ENCODE measurements at places on chromosomes 11 and 22. TPM values are rescaled to one million over a fixed set of nuclear protein-coding genes. Genes with fewer than 3 reads are reported as not detected.
A peak's percentile ranks its signal among the peaks of the same experiment; 100 is the strongest.

- DNase-seq = peak; percentile 62
- peaks cover 9% of the 10 kb centered on the region for H3K4me1 ChIP-seq
- no peak within 1 kb of the TSS for H3K27ac ChIP-seq
- H3K27me3 ChIP-seq = no peaks in the 10 kb centered on the region
- peak within 1 kb of the TSS; percentile 11 for H3K4me3 ChIP-seq
These were observed at the start of gene PRAME for GRCh38 chr22:22558972-22559603. Gene PRAME, minus strand, starts transcription at chr22:22559265. Its CDS starts 2,433 bp downstream, at chr22:22556832.

DNA sequence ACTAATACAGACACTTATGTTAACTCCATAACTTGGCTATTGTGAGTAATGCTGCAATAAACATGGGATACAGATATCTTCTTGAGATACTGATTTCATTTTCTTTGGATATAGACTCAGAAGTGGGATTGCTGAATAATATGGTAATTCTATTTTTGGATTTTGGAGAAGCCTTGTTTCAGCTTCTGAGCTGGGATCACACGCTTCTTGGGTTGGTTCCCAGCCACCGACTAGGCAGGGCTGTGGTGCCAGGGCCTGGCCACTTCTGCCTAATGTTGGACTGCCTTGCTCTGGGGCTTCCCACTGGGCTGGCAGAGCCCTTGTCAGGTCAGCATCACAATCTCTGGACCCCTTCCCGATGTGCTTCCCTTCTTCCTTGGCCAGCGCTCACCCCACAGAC lies 14.0 kb upstream of the MCHR1 start:
- no peaks in the 10 kb centered on the region for H3K36me3 ChIP-seq
- no peaks in the 10 kb centered on the region for H3K27me3 ChIP-seq
- H3K4me3 ChIP-seq = no peak overlapping the region
- H3K4me1 ChIP-seq = peaks cover 11% of the 10 kb centered on the region

GRCh38 chr11:14924318-14924717 lies 32.3 kb upstream of the CYP2R1 start:
- no peak for DNase-seq
- H3K27ac ChIP-seq = no peak overlapping the region
- no peaks in the 10 kb centered on the region for H3K4me1 ChIP-seq
- no peak overlapping the region for H3K4me3 ChIP-seq
- no peaks in the 10 kb centered on the region for H3K36me3 ChIP-seq

DNA sequence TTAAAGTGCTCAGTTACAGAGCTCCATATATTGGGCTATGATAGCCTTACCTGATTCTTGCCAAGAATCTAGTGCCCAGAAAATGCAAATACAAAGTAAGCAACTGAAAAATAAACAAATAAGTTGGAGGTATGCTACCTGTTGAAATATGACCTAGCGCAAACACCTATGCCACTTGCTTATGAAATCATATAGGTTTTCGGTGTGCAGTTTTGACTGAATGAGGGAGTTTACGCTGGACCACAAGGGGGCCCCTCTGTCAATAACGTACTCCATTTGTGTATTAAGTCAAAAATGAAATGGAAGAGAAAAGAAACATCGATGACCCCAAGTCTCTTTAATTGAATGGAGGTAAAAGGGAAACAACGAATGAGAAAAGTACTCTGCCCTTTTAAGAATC lies 84.9 kb upstream of the TRIM77 start:
- H3K27me3 ChIP-seq = no peaks in the 10 kb centered on the region

- H3K27ac ChIP-seq = no peak overlapping the region
- no peaks in the 10 kb centered on the region for H3K36me3 ChIP-seq
- peaks cover 3% of the 10 kb centered on the region for H3K4me1 ChIP-seq
- DNase-seq = no peak
- no peak overlapping the region for H3K4me3 ChIP-seq
These were observed 62.8 kb upstream of the CAPRIN1 start for GRCh38 chr11:33988586-33989370.

DNA sequence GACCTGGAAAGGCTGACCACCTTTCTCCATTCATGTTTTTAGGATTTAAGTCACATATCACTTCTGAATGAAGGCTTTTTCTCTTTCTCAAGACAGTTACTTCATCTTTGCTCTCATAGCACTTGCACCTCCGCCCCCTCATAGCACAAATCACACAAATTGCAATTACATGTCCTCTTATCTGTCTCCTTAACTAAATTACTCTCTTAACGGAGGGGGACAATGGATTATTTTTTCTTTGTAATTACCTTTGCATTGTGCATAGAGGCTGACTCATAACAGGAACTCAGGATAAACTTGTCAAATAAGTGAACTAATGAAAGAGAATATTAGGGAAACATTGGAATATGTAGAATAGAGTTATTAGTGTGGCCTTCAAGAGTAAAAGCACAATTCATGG lies 94.7 kb downstream of the MUC15 start:
- no peak overlapping the region for H3K4me3 ChIP-seq
- no peaks in the 10 kb centered on the region for H3K4me1 ChIP-seq
- no peaks in the 10 kb centered on the region for H3K36me3 ChIP-seq
- H3K27ac ChIP-seq = no peak overlapping the region

- peaks cover 4% of the 10 kb centered on the region for H3K4me1 ChIP-seq
- H3K27ac ChIP-seq = no peak overlapping the region
- no peak for DNase-seq
- no peak overlapping the region for H3K4me3 ChIP-seq
- no peaks in the 10 kb centered on the region for H3K36me3 ChIP-seq
- H3K27me3 ChIP-seq = peaks cover 11% of the 10 kb centered on the region
These were observed 20.4 kb upstream of the IGSF9B start for GRCh38 chr11:133977067-133977677.

- no peaks in the 10 kb centered on the region for H3K27me3 ChIP-seq
- H3K36me3 ChIP-seq = no peaks in the 10 kb centered on the region
- H3K4me1 ChIP-seq = no peaks in the 10 kb centered on the region
- H3K4me3 ChIP-seq = no peak overlapping the region
These were observed 730.6 kb downstream of the METTL15 start for GRCh38 chr11:28838741-28839140.

GRCh38 chr22:45768490-45768889 lies 96.9 kb downstream of the ATXN10 start:
- no peak for DNase-seq
- no peaks in the 10 kb centered on the region for H3K27me3 ChIP-seq
- H3K36me3 ChIP-seq = peaks cover 41% of the 10 kb centered on the region
- H3K27ac ChIP-seq = no peak overlapping the region
- no peak overlapping the region for H3K4me3 ChIP-seq
- H3K4me1 ChIP-seq = peaks cover 30% of the 10 kb centered on the region

DNA sequence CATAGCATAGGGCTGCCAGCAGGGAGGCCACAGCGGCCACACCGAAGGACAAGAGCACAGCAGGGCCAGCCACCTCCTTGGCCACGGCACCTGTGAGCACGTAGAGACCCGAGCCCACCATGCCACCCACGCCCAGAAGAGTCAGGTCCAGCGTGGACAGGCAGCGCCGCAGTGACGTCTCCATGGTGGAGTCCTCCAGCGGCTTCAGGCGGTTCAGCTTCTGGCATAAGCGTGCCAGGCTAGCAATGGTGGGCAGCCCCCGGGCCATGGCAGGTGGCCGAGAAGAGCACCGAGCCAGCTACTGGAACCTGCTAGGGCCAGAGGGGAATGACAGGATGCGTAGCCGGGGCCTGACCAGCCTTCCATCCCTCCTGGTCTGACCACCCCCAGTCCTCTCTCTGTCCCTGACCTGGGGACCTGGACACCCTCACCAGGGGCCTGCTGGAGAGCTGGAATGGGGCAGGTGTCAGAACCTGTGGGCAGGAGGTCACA lies 770 bp downstream of the SLC7A4 start:
- no peaks in the 10 kb centered on the region for H3K4me1 ChIP-seq
- peaks cover 30% of the 10 kb centered on the region for H3K27me3 ChIP-seq
- H3K27ac ChIP-seq = no peak overlapping the region

DNA sequence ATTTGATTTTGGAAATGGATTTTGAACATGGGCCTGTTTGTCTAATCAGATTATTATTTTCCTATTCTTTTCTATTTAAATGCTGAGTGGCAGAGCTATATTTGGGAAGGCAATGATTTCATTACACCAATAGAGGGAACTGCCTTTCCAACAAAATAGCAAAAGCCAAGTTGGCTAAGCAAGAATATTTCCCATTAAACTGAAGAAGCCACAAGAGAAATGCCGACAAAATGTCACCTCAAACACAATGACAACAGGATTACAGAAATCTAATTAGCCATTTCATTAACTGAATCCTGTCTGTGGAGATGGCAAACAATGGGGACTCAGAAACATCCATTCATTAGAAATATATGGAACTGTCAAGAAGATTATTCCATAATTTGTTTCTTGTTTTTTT lies 1593.1 kb upstream of the RAG2 start:
- no peaks in the 10 kb centered on the region for H3K4me1 ChIP-seq
- no peaks in the 10 kb centered on the region for H3K27me3 ChIP-seq
- H3K27ac ChIP-seq = no peak overlapping the region
- DNase-seq = no peak

DNA sequence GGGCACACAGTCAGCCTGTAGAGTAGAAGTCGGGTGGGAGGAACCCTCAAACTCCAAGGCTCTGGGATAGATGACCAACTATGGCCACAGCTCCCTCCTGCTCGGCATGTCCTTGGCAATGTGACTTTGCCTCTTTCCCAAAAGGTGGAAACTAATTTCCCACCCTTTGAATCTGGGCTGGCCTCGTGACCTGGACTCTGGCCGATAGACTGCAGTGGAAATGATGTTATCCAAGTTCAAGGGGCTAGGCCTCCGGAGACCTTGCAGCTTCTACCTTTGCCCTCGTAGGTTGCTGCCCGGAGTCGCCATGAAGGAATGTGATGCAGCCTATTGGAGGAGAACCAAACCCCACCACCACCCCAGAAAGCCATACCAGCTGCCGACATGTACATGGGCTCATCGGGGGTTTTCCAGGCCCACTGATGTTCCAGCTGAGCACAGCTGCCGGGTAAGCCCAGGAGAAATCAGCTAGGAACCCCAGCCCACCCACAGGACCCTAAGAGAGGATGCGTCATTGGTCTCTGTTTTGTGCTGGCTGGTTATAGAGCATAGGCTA lies 30.4 kb downstream of the KCNJ4 start:
- no peak for DNase-seq
- no peak overlapping the region for H3K27ac ChIP-seq
- H3K36me3 ChIP-seq = no peaks in the 10 kb centered on the region
- no peaks in the 10 kb centered on the region for H3K27me3 ChIP-seq

DNA sequence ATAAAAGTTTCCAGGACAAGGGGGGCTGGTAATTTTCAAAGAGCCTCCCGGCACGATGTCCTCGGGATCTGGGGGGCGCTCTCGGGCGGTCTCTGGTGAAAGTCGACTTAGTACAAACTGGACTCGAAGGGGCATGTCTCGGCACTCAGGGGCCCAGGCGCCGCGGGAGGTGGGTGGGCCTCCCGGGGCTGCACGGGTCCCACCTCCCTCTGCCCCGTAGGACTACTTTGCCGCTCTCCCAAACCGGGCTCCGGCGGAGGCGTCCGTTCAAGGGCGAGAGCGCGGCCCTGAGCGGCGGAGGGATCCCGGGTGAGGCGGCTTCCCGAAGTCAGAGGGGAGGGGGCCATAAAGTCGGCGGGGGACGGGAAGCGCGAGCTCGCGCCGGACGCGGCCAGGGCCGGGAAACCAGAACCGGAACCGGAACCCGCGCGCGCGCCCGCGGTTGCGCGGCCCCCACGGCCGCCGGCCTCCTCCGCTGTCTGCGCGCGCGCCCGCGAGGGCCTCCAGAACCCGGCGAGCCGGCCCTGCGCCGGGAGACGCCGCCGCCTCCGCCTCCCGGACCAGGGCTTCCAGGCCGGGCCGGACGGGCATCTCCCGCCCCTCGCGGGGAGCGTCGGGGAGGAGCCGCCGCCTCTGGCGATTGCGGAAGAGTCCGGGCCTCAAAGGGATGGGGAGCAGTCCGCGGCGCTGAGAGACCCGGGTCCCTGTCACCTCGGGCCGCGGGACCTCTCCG lies at the start of gene ARHGEF12:
TSS of gene ARHGEF12 (plus strand) at position 506 of the 733 bp plus-strand sequence. CDS start 831 bp downstream, outside the sequence.
- peak; percentile 81 for DNase-seq
- peak within 1 kb of the TSS; percentile 74 for H3K27ac ChIP-seq
- peaks cover 31% of the 10 kb centered on the region for H3K4me1 ChIP-seq
- peak within 1 kb of the TSS; percentile 91 for H3K4me3 ChIP-seq
- peaks cover 35% of the 10 kb centered on the region for H3K27me3 ChIP-seq

GRCh38 chr22:44221710-44222475 lies 41.2 kb downstream of the PARVG start:
- no peaks in the 10 kb centered on the region for H3K36me3 ChIP-seq
- no peak overlapping the region for H3K4me3 ChIP-seq
- no peaks in the 10 kb centered on the region for H3K4me1 ChIP-seq
- no peak for DNase-seq
- H3K27ac ChIP-seq = no peak overlapping the region
- H3K27me3 ChIP-seq = peaks cover 18% of the 10 kb centered on the region

DNA sequence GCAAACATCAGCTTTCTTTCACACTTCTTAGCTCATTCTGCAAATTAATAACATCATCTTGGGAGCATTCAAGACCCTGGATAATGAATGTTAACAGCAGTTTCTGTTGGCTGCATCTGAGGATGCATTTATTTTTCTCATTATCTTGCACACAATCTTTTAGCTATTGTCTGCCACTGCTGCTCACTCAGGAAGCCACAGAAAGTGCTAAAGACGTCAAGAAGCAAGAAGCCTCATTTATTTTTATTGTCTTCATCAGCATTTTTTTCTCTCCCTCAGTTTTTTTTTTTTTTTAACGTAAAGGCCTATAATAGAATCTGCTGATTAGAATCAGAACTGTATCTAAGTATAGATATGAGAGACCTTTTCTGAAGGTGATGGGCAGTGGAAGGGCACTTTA lies 1339.4 kb downstream of the FAM181B start:
- no peaks in the 10 kb centered on the region for H3K4me1 ChIP-seq
- no peaks in the 10 kb centered on the region for H3K36me3 ChIP-seq
- H3K27me3 ChIP-seq = no peaks in the 10 kb centered on the region
- DNase-seq = no peak
- no peak overlapping the region for H3K27ac ChIP-seq

DNA sequence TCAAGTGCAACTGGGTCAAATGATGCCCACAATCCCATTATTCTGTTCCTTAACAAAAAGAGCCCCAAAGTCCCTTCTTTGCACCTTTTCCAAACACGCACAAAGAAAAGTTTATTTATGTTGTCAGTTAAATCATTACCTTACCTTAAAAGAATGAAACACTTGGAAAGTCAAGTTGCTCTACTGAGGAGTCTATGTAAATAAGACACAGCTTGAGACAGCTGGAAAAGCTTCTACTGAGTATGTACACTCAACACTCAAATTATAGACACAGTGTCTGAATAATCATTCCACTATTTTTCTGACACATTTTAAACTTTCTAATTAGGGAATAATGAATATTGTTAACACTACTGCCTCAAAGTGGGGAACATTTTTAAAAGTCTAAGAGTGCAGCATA lies 21.6 kb upstream of the PHLDA2 start:
- peaks cover 95% of the 10 kb centered on the region for H3K36me3 ChIP-seq
- no peak for DNase-seq
- H3K4me1 ChIP-seq = peaks cover 4% of the 10 kb centered on the region

Gene TMEM191C
- total RNA-seq = 1.5 TPM

Gene MYO7A
- 5.4 TPM for total RNA-seq

Gene OR4D10
- not detected for total RNA-seq

Gene MPPED2
- 0.37 TPM for total RNA-seq

Gene TRIM34
- total RNA-seq = 25.9 TPM

Gene RTN4RL2
- 0.24 TPM for total RNA-seq

Gene CNGA4
- 0.22 TPM for total RNA-seq
